Activated CD4-positive, CD25-positive, alpha-beta regulatory T cell treated with anti-CD3 and anti-CD28 coated beads, Interleukin-2, amount 50 U/mL, for 72 hours (primary cell): ENCODE measurements at places on chromosomes 13 and 19.

GRCh38 chr13:105655046-105655445 lies 880.4 kb downstream of the EFNB2 start:
- no peak for DNase-seq

- no peak for DNase-seq
Observed at GRCh38 chr19:15640294-15640903, at the start of gene CYP4F3. Gene CYP4F3, plus strand, starts transcription at chr19:15640897. Its CDS starts 519 bp downstream, at chr19:15641416.

GRCh38 chr13:33045851-33046592 lies 29.8 kb downstream of the KL start:
- no peak for DNase-seq

DNA sequence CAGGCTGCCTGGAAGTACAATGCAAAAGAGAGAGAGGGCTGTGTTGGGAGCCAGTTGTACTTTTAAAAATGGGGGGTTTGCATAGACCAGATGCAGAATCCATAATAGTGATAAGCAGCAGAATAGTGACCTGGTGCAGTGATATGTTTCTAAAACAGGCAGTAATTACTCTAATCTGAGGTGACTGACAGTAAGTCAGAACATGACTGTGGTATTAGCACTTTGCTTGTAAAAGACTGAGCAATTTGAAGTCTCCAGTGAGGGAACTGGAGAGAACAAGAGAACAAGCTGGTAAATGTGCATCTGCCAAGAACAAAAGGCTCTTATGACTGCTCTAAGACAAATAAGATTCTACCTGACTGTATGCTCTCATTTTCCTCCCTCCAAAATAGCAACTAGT lies 383.4 kb downstream of the ITGBL1 start:
- DNase-seq: no peak

- peak; percentile 37 for DNase-seq
Observed at GRCh38 chr13:76992548-76993001, 694 bp downstream of the CLN5 start.
